ENCODE measurements at places on chromosomes 5 and 9.
A peak's percentile ranks its signal among the peaks of the same experiment; 100 is the strongest.

DNA sequence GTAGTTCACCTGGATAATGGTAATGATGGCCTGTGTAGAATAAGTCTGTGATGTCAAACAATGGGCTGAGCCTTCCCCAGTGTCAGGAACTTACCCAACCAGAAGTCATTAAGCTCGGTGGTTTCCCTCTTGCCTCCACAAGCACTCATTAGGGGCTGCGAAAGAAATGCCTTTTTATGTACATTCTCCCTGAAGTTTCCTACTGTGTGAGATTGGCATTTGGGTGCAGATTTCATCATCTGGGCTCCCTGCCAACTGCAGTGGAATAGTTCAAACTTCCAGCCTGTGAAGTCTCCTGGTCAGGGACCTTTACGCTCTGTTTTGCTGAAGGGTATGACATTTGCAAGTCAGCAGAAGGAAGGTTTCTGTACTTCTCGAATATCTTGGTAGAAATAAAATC is 41.6 kb upstream of the TMEM215 start:
- DNase-seq = no peak

DNA sequence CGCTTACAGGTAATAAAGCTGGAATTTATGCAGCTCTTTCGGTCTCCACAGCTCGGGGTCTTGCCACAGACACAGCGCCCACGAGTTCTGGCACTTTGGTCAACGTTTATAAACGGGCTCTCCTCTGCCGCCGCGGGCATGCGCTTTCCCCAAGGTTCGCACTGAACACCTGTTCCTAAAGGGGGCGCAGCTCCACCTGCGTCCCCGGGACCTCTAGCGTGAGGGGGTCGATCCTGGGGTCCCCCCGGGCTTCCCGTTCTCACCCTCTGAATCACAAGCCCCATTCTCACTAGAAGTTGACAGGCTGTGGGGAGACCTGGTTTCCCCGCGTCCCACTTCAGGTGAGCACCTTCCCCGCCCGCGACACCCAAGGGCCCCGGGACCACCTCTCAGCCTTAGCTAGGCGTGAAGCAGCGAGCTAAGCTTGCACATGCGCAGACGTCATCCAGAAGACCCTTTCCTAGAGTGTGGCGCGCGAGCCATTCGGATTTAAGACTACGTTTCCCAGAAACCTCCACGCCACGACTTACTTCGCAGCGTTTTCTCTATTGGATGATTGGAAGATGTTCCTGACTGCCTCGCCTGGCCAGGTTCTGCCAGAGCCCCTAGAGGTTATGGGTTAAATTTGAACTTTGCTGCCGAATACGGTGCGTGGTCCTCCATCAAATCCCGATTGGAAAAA is 21.3 kb upstream of the ZNF782 start:
- peak; percentile 73 for DNase-seq

GRCh38 chr9:127064335-127064734 is 58.1 kb downstream of the ANGPTL2 start:
- no peak for DNase-seq

- DNase-seq = no peak
These were observed 17.0 kb downstream of the PLPP1 start for GRCh38 chr5:55517804-55518203.

DNA sequence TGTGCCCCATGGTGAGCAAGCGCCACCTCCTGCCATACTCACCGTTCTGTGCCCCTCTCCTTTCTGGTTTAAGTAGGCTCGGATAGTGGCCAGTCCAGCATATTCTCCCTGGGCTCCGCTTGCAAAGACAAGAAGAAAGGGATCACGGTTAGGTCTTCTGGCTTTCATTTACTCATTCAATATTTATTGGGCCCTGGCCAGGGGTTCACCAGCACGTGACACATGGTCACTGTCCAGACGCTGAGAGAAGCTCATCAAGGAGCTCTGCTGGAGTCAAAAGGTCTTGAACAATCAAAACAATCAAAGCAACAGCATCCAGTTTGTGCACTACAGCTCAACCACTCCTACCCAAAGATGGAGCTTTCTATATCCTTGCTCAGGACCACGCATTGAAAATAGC is 80.2 kb downstream of the GLDC start:
- DNase-seq = no peak

DNA sequence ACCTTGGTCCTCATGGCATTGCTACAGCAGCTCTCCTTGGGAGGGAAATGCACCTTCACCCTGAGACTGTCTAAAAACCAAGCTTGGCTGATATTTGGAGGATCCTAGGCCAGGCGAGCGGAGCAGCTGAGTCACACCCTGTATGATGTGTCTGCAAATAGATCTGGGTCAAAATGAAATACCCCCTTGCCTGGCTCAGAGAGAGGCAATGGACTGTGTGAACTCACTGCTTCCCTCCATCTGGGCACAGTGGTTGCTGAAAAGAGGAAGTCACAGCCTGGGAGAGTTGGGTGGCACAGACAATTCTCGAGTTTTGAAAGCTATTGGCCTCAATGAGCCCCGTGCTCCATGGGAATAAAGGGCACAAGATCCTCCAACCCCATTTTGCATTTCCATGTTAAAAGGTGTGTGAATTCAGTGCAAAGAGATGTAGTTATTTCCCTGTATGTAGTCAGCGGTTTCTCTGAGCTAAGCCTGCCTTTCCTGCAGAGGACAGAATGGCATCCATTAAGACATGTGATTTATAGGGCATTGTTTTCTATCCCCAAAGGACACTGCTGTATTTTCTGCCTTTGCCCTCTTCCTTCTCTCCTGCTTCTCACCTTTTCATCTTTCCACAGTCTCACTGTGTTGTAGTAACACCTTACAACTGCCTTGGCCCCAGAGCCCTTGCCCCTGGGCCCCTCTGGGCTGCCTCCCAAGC is 177.2 kb downstream of the GADD45G start:
- no peak for DNase-seq

- peak; percentile 77 for DNase-seq
These were observed 117.0 kb downstream of the NXNL2 start for GRCh38 chr9:88651682-88652633.

- DNase-seq = peak; percentile 76
These were observed 3.6 kb upstream of the RGMB start for GRCh38 chr5:98769959-98770208.

DNA sequence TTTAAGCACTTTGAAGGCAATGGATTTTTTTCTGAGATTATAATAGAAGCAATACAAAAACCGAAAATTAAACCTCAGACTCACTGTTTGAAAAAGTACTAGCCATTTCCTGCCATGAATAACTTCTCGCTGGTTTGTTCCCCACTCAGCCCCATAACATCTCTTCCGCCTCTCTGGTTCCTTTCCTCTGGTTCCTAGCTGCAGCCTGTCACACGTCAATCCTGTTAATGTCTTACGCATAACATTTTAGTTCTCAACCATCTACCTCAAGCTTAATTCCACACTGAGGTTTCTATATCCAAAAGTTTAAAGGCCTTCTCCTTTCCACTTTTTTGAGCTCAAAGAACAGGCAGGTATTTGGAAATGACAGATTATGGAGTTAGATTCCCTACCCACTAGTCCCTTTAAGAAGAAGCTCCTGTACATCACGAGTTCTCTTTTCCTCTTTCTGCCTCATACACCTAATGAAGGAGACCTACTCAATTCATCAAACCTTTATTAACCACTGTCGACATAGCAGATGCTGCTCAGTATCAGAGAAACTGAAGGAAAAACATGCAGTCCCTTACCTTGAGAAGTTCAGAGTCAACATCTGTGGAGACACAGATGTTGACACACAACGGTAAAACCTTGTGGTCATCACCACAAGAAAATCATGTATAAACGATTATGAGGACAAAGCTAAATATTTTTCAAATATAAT is 243.0 kb upstream of the PTGER4 start:
- DNase-seq = no peak

GRCh38 chr5:29994519-29994918 is 1199.0 kb upstream of the CDH6 start:
- DNase-seq = no peak
